ENCODE measurements at places on chromosomes 2 and 18. TPM values are rescaled to one million over a fixed set of nuclear protein-coding genes. Genes with fewer than 3 reads are reported as not detected.

The RABL2A gene
- 13.5 TPM for total RNA-seq

GRCh38 chr2:39483534-39483933 is 46.4 kb upstream of the MAP4K3 start:
- H3K4me3 ChIP-seq, result no peak overlapping the region
- DNase-seq, result no peak
- no peaks in the 10 kb centered on the region for H3K27me3 ChIP-seq
- no peaks in the 10 kb centered on the region for H3K4me1 ChIP-seq
- no peak overlapping the region for H3K27ac ChIP-seq

The SP5 gene
- total RNA-seq, result not detected

The IL1F10 gene
- not detected for total RNA-seq

The CXCR4 gene
- 26.3 TPM for total RNA-seq

All from thoracic aorta (tissue), 2 donors.